ENCODE measurements at places on chromosomes 1 and 21. TPM values are rescaled to one million over a fixed set of nuclear protein-coding genes. Genes with fewer than 3 reads are reported as not detected.

BEND5 gene
- not detected for total RNA-seq

NBPF8 gene
- 8.2 TPM for total RNA-seq

EPHB2 gene
- total RNA-seq = 50.0 TPM

PDE4DIP gene
- total RNA-seq = 24.3 TPM

Data from epithelial cell of umbilical artery (primary cell).